ENCODE measurements at places on chromosomes 5 and 9.

DNA sequence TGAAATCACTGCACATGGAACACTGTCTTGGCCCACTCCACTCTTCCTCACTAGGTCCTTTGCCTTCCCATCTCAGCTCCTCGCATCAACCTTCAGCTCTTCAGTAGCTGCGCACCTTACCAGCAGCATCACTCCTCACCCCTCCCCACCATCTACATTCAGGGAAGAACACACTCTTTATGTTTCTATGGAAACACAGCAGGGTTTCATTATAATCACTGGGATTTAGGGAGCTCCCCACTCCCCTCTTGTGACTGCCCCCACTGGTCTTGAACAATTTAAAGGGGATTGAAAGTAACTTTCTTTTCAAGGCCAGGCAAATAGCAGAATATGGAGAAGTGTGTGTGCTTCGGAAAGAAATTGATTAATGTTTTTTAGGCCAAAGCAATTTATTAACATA, 111.2 kb downstream of the INSYN2B start:
- no peak for DNase-seq

DNA sequence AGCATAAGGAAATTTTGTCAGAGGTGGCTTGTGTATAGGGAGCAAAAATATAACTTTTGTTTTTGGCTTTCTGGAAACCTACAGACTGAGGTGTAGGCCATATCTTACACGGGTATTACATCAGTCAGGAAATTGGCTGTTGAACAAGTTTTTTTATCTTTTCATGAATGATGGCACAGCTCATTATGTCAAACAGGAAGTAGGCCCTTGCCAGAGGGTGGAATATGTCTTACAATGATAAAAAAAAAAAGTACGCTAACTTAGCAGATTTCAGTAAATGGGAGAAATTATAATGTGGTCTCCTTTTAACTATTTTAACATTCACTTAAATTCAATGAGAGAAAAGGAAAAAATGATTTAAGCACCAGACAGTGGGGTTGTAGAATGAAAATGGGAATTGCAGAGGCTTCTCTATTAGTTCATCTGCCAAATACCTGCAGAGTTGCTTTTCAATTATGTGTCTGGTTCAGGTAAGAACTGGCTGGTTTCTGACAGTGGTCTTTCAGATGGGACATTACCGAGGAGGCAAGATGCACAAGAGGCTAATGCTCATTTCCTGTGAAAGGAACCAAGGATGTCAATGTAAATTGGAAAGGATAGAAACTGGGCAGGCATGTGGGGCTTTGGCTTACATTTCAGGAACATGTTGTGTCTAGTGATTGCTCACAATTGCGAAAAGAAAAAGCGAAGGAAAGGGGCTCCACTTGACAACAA, 169.9 kb downstream of the NNT start:
- no peak for DNase-seq

DNA sequence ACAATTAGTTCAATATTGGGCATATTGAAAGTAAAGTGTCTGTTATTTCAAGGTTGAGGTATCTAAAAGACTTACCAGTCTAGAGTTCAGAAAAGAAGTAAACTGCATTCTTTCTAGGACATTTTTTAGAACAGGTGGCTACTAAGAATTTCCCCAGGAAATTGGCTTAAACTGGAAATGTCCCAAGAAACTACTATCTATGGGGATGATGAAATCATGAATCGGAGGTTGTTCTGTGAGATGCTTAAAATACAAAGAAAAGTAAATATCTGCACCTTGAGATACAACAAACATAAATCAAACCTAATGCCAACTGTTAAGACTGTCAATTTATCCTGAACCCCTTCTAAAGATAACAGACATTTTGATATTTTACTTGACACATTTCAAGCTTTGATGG, 226.5 kb upstream of the NREP start:
- DNase-seq = no peak

- DNase-seq = no peak
Observed at GRCh38 chr9:2638871-2639673, 17.5 kb downstream of the VLDLR start.

- DNase-seq = no peak
Observed at GRCh38 chr5:66438696-66439095, 157.5 kb upstream of the MAST4 start.

DNA sequence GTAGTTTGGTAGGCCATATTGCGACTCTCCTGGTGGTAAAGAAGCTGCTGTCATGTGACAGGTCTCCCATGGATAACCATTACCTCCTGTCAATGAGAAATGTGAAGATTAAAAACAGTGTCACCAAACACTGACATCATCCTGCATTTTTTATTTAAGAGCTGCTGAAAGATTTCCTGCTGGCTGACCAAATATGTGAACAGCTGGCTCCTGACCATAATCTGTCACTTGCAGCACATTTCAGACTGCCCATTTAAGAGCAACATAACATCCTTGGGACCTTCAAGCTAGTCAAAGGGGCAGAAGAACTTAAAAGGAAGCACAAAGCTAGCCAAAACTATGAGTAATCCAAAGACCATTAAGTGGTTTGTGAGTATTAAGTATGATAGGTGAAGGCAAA, 288.0 kb downstream of the IZUMO3 start:
- no peak for DNase-seq

DNA sequence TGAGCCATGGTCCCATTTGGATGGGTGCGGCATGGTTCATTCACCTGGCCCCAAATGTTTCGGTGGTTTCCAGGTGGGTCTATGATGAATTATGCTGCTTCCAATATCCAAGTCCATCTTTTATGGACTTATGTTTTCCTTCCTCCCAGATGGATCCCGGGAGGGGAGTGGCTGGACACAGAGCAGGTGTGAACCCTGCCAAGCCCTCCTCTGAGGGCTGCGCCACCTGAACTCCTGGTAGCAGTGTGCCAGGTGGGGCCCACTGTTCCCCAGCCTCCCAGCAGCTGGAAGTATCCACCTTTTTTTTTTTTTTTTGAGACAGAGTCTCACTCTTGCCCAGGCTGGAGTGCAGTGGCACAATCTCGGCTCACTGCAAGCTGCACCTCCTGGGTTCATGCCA, 42.9 kb downstream of the WNK2 start:
- DNase-seq = no peak

DNA sequence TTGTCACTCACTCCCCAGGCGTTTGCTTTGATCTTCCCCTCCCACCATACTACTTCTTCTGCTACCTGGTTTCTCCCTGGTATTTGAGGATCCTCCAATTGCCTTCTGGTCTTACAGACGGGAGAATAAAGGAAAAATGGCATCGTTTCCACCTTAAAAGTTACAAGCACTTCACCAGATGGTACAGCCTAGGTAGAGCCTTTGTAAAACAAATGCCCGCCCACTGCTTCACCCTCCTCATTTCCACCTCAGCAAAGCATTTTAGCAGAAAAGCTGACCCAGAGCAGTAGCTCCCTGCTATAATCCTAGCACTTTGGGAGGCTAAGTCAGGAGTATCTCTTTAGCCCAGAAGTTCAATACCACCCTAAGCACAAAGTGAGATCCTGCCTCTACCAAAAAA, 5.1 kb upstream of the ANXA2R start:
- DNase-seq = no peak

- no peak for DNase-seq
Observed at GRCh38 chr5:133546500-133546899, 65.8 kb downstream of the FSTL4 start.

GRCh38 chr9:116209414-116210116, 56.0 kb downstream of the PAPPA start:
- DNase-seq = no peak

GRCh38 chr5:96752341-96753016, 55.3 kb downstream of the ERAP1 start:
- DNase-seq = peak; percentile 75

DNA sequence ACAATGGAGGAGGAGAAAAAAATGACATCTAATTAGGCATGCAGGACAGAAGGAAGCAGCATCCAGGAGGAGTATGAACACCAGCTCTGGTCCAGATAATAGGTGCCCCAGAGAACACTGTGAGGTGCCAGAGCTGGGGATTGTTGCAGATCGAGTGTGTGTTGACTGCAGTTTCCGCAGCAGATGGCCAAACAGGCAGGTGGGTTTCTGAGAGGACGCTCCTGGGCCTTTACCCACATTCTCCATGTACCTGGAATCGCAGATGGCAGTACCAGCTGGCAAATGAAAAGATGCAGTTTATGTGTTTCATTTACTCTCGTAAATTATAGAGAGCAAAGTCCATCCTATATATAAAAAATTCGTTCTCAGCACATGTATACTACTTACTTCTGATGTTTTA, 182.2 kb upstream of the ISL1 start:
- no peak for DNase-seq

- no peak for DNase-seq
Observed at GRCh38 chr5:173688703-173689102, 72.3 kb upstream of the BOD1 start.

Data from CD4-positive, alpha-beta T cell treated with Interleukin-10 for 1 hour (primary cell).